ENCODE measurements at places on chromosomes 5 and 9.

- DNase-seq: no peak
Observed at GRCh38 chr9:15150939-15151338, 156.1 kb downstream of the TTC39B start.

DNA sequence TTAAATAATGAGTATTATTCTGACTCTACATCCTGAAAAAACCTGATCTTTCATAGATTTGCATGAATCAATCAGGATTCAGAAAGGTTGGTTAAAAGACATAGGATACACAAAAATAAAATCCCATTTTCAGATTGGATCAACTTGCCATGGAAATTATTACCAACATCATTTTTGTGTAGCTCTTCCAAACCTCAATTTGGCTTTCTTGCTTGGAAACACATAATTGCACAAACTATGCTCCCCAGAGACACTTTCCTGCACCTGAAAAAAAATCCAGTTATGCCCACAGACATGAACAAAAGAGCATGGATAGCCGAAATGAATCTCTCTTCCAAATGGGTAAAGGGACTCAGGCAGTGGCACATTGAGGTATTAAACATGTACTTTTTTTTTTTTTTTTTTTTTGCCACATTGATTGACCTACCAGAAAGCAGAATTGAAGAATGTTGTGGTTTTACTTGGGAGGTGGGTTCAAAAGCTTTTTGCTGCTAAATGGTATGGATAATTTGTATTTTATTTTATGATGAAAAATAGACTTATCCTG lies 135.4 kb upstream of the FBN2 start:
- no peak for DNase-seq

- no peak for DNase-seq
Observed at GRCh38 chr5:135691044-135691443, 112.3 kb upstream of the CXCL14 start.

DNA sequence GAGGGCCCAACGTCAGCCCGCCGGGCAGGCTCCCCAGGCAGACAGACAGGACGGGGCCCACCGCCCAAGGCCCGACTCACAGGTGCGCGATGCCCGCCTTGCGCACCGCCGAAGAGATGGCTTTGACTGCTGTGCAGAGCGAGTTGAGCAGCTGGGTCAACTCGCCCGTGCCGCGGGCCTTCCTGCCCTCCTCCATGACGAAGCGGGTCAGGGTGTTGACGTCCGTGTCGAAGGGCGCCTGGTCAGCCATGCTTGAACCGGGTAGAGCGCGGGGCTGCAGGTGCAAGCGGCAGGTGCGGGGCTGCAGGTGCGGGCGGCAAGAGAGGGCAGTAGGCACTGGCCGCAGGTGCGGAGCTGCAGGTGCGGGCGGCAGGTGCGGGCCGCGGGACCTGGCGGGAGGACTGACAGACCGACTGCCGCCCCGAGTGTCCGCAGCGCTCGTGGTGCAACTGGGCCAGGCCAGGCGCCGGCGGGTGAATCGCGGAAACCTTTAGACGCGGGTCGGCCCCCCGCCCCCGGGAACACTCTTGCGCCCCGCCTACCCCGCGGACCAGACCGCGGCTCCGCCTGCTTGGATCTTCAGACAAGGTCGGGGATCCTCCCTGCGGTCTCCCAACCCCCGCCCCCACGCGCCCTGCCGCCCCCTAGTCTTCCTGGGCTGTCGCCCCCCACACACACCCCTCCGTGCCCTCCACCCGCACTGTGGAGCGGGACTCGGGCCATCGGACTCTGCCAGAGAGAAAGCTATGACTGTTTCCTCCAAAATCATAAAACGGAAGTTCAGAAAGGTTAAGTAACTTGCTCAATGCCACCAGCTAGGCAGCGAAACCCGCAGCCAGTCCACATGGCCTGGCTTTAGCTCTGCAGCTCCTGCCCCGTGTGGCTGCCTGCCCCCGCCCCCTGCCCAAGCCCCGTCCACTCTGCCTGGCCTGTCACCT lies at the start of gene FBP1:
Gene FBP1, minus strand, starts transcription at position 458 of the 938 bp plus-strand sequence. Its CDS starts 208 bp downstream, at position 250.
- DNase-seq: no peak

GRCh38 chr9:23372703-23373102 lies 453.3 kb downstream of the ELAVL2 start:
- DNase-seq: no peak

DNA sequence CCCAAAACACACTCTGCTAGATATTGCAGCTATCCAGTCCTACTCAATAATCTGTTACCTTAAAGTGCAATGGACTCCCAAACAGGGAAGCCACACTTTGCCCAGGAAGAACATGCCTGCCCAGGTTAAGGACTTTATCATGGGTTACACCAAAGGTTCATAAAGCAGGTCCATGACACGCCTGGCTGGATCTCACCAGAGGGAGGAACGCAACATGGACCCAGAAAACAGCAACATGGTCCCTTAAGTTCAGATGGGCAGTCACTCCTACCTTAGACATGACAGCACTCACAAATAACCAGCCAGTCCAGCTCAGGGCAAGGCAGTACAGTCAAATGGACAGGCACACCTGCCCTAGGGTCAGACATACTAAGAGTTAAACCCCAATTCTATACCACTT lies 3.8 kb downstream of the P4HA2 start:
- no peak for DNase-seq

DNA sequence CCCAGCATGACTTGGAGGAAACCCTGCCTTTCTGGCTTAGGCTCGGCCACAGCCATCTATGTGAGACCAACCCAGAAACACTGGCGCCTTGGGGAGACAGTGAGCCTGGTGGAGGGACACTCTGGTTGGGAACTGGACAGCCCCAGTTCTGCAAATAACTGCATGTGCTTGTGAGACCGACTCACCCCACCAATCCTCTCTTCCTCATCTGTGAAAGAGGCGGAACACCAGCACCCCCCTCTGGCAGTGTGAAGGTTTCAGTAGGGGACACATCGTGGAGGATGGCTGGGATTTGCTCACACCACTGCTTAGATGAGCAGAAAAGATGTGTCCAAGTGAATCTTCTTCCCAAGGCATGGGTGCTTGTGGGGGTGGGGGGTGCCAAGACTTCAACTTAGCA lies 43.4 kb upstream of the N4BP3 start:
- DNase-seq: no peak

DNA sequence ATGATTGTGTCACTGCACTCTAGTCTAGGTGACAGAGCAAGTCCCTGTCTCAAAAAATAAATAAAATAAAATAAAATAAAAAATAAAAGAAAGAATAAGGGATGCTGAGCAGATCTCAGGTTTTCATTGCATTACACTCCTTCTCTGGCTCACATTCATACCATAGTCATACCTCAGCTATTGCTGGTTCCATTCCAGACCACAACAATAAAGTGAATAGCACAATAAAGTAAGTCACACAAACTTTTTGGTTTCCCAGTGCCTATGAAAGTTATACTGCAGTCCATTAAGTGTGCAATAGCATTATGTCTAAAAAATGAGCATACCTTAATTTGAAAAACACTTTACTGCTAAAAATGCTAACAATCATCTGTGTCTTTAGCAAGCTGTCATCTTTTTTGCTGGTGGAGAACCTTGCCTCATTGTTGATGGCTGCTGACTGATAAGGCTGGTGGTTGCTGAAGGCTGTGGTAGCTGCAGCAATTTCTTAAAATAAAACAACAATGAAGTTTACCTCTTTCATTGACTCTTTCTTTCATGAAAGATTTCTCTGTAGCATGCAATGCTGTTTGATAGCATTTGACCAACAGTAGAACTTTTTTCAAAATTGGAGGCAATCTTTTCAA lies 415.7 kb downstream of the ZNF608 start:
- no peak for DNase-seq

DNA sequence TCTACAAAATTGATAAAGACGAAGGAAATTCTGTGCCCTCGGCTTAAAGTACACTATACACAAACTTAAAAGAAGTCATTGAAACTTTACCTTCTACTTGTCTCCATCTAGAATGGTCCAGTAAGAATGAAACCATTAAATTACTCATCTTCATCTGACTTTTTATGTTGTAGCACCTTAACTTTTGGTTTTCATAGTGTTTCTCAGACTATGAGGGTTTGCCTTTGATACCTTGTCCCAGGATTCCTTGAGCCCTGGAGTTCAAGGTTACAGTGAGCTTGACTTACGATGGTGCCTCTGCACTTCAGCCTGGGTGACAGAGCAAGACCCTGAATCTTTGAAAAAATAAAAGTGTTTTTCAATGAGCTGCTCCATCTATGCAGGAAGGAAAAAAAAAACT lies 132.2 kb downstream of the CDC42SE2 start:
- no peak for DNase-seq

DNA sequence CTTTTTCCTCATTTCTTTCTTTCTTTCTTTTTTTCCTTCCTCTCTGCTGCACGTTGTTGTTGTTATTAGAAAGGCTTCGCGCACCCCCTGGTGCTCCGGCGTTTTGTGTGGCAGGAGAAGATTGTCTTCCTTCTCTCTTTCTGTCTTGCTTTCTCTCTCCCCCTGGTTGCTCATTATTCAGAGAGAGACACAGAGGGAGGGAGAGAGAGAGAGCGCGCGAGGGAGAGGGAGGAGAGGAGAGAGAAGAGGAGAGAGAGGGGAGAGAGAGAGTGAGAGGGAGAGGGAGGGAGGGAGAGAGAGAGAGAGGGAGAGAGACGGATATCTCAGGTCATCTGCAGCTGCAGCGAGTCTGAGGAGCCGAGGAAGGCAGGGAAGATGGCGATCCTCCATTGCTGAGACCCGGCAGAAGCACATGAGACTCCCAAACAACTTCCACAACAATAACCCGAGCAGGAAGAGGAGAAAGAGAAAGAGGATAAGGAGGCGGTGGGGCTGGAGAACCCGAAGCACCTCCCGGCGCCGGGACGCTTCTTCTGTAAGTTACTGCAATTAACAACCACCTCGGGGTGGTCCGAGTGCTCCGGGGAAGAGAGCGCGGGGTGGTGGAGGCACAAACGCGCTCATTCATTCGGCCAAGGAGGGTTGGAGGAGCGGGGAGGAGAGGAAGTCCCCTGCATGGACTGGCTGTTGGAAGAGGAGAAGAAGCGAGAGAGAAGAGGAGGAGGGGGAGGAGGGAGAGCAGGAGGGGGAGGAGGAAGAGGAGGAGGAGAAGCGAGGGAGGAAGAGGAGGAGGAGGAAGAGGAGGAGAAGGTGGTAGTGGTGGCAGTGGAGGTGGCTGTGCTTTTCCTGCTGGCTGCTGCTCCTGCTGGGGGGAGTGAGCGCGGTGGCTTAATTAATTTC lies at the start of gene ZNF462:
Gene ZNF462, plus strand, starts transcription at position 346 of the 900 bp plus-strand sequence. CDS start 60,218 bp downstream, outside the sequence.
- DNase-seq: peak; percentile 27

DNA sequence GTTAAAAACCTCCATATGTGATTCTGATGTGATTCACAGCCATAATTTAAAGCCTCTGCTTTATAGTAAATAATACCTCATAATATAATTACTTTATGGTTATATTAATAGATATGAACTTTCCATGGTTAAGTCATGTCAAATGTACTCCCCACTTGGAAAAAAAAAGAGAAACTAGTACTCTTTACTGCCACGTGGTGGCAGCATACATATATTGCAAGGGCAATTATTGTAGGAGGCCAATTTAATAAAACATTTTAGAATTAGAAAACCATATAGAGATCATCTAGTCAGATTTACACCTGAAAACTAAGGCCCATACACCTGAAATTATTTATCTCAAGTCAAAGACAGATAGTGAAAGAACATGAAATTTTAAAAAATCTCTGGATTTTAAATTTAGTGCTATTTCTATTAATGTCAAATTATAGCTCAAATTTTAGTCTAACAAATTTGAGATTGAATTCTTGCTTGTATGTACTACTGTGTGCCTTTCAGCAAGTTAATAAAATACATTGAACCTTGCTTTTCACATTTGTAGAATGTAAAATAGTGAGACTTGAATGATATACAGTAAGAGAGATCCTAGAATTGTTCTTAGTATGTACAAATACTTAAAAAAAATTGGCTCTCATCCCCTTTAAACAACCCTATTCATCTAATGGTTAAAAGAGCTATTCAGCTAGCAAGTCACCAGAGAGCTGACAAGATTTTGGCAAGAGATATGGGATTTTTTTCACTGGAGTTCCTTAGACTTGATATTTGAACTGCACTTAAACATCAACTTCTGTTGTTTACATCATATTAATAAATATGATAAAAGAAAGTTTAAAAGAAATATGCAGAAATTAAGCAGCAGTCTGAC lies 603.8 kb downstream of the TLE4 start:
- DNase-seq: no peak

GRCh38 chr5:124289130-124289529 lies 457.3 kb downstream of the ZNF608 start:
- DNase-seq: no peak

Measured in tibial nerve (tissue), 4 donors.